WTC11 (cell line): ENCODE measurements at places on chromosomes 7 and 10.
A peak's percentile ranks its signal among the peaks of the same experiment; 100 is the strongest.

GRCh38 chr7:102874966-102875365 lies 37.8 kb upstream of the LRRC17 start:
- DNase-seq: no peak

DNA sequence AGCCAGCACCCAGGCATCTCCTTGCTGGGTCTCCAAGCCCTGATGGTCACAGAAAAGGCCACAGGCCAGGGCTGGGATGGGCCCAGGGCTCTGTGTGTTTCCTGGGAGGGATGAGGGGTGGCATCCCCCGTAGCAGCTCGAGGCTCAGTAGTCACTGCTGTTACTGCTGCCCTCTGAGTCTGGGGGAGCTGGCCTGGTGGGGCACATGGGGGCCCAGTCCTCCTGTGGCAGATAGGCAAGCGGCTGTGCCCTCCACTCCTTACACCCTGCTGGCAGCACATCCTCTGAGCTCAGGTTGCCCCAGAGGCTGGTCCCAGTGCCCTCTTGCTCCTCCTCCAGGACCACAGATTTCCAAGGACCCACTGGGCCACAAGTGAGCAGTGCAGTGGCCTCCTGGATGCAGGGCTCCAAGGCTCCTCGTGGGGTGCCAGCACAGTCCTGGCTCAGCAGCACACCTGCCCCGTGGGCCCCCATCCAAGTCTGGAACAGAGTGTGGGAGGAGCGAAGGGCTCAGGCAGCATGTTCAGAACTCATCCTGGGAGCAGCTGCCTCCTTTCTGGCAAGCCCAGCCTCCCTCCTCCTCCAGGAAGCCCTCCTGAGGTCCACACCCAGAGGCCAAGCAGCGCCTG lies 31.5 kb upstream of the TUBB8 start:
- no peak for DNase-seq

DNA sequence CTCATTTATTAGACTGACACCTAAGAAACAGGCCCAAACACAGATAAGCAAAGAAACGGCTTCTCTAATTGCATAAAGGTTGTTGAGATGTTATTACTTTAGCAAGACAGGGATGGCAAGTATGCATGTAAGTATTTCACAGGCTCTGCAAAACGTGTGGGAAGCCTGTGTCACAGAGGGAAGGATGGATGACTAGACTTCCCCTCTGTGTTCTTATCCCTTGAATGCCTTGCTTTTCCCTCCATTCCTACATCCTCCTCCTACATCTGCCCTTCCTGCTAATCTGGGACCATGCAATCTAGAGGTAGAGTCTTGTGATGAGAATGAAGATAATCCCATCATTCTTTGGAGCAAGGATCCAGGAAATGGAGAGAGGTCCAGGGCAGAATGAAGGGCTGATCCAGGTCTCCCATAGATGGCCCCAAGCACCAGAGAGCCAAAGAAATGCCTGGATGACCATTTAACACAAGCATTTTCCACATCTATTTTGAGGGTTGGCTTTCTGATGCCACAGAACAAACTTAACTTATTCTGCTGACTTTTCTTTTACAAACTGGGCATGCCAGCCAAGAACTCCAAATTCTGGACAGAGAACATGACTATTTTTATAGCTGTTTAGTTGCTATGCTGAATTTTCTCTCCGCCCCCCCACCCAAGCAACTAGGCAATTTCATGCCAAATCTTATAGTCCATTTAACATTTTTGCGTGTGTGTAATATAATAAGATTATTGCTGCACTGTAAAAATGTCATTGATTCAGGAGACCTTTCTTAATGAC lies 48.1 kb downstream of the NRP1 start:
- DNase-seq: no peak

DNA sequence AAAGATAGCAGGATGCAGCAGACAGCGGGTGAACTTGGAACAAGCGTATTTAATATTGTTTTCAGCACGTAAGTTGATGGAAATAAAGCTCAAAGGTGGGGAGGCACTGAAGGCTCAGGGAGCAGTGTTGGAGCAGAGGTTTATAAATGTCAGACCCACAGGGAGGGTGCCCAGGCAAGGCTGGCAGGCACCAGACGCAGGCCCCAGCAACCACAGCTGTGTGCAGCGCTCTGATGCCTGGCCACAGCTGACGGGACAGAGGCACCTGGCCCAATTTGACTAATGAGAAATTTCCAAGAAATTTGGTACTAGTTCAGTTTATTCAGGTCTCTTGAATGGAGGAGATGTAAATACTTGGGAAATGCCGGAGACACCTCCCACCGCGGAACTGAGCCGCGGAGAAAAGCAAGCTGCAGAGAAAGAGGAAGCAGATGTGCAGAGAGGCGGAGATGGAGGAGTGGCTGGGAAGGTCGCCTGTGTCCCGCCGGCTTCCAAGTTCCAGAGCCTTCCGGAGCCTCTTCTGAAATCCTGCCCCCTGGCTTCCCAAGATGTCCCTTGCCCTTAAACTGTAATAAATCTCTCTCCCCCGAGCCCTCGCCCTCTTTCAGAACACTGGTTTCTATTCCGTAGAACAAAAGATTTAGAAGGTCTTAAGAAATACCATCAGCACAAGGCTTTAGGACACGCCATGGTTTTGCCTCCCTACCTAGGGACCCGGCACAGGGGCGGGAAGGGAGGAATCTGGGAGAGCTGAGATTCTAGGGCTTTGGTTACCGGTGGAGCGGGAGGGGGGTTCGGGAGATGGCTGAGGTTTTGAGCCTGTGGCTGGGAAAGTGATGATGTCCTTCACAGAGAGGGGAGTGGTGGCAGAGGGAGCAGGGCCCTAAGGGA lies 38.4 kb upstream of the PLXNA4 start:
- DNase-seq: peak; percentile 66

- peak; percentile 9 for DNase-seq
Measured at GRCh38 chr7:2043316-2044039, 189.3 kb downstream of the MAD1L1 start.

DNA sequence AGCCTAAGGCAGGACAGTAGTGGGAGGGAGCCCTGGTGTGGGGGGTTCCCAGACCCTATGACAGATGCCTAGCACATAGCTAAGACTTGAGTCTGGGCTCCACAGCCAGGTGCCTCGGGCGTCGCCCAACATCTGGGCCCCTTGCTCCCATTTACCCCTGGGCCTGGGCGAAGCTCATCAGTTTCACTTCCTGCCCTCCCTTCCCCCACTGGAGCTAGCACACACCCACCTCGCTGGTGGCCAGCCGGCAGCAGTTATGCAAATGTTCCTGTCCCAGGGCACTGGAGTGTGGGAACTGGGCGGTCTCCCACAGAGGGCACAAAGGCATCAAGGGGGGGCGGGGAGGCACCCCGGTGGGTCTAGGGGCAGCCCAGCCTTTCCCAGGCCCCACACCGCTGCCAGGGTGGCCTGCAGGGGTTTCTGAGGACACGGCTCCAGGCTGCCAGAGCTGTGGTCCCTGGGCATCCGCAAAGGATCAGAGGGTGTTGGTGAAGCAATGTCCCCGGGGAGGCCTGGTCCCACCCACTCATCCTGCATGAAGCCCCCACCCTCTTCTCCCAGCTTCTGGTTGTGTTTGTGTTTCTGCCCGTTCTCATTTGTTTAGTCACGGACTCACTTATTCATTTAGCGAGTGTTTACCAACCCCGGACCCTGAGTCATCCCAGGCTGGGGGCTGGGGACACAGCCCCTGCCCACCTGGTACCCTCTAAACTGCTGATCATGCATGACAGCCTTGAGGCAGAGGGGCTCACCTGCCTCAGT lies 20.4 kb downstream of the SH2B2 start:
- peak; percentile 62 for DNase-seq

- no peak for DNase-seq
Measured at GRCh38 chr10:51743146-51743545, 43.8 kb upstream of the CSTF2T start.

DNA sequence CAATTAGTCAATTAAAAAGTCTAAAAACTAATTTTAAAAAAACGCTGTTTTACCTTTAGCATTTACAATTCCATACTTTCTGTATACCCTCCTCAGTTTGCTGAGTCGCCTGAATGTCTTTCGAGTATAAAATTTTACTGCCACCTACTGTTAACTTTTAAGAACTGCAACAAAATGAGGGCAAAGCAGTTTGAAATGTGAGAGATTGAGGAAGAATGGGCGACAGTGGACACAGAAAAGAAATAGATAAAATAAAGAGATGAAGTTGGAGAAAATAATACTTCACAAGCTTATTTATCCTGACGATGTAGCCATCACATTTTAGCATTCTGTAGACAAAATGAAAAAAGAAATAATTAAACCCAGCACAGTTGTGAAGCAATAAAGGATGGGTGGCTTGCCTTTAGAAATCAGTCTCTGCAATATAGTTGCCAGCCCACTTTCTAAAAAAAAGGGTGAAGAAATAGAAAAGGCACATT lies 110.8 kb upstream of the PTN start:
- DNase-seq: no peak

DNA sequence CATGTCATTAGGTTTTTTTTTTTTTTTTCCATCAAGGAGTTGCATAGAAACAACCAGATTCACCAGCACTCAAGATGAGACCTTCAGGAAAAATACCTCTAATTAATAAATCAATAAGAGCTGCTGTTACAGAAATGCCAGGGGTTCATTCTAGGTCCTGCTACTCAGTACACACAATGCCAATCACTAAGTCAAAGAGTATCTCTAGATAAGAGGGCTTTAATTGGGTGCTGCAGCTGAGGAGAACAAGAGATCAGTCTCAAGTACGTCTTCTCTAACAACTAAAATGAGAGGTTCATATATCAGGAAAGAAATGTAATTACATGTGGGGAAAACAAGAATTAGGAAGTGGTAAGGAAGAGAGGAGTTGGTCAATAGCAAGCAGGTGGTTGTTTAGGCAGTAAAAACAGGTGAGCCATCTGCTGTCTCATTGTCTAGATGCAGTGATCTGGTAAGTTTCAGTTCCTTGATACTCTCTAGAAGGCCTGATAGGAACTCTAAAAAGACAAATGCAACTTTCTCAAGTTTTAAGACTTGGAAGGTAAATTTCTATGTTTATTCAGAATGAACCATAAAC lies 272.9 kb upstream of the ZWINT start:
- DNase-seq: no peak

- DNase-seq: no peak
Measured at GRCh38 chr7:45036796-45037195, 36.8 kb downstream of the CCM2 start.

DNA sequence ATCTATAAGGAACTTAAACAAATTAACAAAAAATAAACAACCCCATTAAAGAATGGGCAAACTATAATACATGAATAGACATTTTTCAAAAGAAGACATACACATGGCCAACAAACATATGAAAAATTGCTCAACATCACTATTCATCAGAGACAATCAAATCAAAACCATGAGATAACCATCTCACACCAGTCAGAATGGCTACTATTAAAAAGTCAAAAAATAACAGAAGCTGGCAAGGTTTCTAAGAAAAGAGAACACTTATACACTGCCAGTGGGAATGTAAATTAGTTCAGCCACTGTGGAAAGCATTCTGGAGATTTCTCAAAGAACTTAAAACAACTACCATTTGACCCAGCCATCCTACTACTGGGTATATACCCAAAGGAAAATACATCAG lies 280.5 kb downstream of the THSD7A start:
- DNase-seq: no peak

DNA sequence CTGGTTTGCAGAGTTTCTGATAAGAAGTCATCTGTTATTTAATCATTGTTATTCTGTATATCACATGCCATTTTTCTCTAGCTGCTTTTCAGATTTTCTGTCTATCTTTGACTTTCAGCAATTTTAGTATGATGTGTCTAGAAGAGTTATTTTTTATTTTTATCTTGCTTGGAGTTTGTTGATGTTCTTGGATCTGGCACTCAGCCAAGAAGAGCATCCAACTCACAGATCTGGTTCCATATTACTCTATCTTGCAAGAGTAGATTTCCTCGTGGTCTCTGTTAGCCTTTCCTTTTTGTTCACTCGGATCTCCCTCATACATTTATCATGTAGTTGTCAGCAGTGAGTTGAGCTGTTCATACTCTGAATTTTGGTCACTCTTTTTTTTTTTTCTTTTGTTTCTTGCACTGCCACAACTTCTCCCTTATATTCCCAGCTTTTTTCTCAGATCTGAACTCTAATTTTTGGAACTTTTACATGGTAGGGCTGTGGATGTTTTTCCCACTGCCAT lies 54.8 kb upstream of the CALCR start:
- DNase-seq: no peak

- DNase-seq: no peak
Measured at GRCh38 chr7:140623980-140624379, 16.6 kb downstream of the DENND2A start.

GRCh38 chr7:78567836-78568235 lies 769.3 kb downstream of the PHTF2 start:
- no peak for DNase-seq

GRCh38 chr7:132154248-132154647 lies 422.0 kb downstream of the PLXNA4 start:
- no peak for DNase-seq

DNA sequence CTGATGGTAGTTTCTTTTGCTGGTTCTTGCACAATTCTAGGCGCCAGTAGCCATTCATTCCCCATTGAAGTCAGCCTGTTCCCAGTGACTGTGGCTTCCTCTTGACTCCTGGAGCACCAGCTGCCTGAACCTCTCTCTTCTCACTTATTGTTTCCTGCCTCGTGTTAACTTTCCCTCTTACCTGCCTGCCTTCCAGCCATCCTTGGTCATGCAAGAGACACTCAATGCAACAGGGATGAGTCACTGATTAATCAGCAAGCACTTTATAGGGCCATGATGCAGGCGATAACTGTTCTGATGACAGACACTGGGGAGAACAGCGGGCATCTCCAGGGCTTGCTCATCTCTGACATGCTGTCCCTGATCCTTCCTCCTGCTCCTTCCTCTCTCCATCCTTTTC lies 122.0 kb downstream of the PLCE1 start:
- no peak for DNase-seq

- DNase-seq: no peak
Measured at GRCh38 chr10:112655722-112656121, 208.7 kb downstream of the VTI1A start.

DNA sequence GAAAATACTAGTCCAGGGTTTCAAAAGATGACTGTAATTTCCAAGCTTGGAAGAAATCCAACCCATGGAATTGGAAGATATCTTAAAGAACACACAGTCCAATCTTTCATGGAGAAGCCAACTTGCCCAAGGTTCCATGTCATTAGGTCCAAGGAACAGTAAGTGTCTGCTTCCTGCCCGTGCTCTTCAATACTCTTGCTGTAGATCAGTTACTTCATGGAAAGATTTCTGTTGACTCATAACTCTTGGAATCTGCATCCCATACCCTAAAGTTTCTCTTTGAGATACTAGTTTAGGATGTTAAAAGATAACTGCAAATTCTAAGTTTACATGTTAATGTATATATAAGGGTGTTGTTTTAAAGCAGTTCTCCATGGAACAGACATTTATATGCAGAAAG lies 127.9 kb upstream of the SLC13A1 start:
- DNase-seq: no peak

- DNase-seq: no peak
Measured at GRCh38 chr10:23917251-23917840, 291.6 kb upstream of the KIAA1217 start.

- no peak for DNase-seq
Measured at GRCh38 chr10:51145375-51145774, 71.1 kb downstream of the PRKG1 start.

GRCh38 chr7:24141874-24142509 lies 142.0 kb upstream of the NPY start:
- DNase-seq: no peak
